Fibroblast of the aortic adventitia (primary cell): ENCODE measurements at places on chromosomes 7 and 10. TPM values are rescaled to one million over a fixed set of nuclear protein-coding genes. Genes with fewer than 3 reads are reported as not detected.

The FAM25G gene
- not detected in 2 replicates for total RNA-seq

The MYH16 gene
- not detected in 2 replicates for total RNA-seq

The NAPEPLD gene
- total RNA-seq, result 33.9 and 39.3 TPM in 2 replicates

The ACTA2 gene
- 73.5 and 241 TPM in 2 replicates for total RNA-seq

The SUN3 gene
- not detected in 2 replicates for total RNA-seq

The PRXL2A gene
- 0.90 and 17.7 TPM in 2 replicates for total RNA-seq

The TMEM236 gene
- total RNA-seq, result 0.09 and 0.16 TPM in 2 replicates

The INHBA gene
- total RNA-seq, result 14.7 and 20.0 TPM in 2 replicates

The PEX1 gene
- total RNA-seq, result 7.5 and 22.3 TPM in 2 replicates

The EFCAB10 gene
- not detected in 2 replicates for total RNA-seq

The CNPY1 gene
- total RNA-seq, result not detected in 2 replicates

- DNase-seq, result no peak
These were observed 89.4 kb downstream of the C10orf90 start for GRCh38 chr10:126580873-126581647.

DNA sequence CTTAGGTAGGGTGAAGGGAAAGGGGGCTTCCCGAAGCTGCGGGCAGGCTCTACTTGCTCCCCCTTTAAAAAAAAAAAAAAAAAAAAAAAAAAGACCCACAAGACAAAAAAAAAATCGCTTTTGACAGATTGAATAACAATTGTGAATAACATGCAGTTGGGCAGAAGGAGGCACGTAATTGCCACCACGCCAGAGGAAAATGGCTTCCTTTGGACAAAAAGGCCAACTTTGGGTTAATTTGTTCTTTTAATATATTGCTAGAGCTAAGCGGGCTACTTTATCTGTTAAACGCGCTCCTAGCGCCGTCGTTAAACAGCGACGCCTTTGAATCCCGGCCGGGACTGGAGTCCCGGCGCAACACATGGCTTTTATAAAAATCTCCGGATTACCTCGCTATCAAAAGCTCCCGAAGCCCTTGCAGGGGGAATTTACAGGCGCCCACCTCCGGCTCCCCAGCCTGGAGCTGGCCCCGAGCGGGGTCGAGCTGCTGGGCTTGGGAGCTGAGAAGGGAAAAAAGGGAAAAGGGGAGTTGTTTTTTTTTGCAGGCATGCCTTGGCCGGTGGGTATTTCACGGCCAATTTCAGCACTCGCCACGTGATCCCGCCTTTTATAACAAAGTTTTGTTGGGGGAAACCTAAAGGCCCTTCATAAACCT, 1.2 kb downstream of the HOXA11 start:
- no peak for DNase-seq

DNA sequence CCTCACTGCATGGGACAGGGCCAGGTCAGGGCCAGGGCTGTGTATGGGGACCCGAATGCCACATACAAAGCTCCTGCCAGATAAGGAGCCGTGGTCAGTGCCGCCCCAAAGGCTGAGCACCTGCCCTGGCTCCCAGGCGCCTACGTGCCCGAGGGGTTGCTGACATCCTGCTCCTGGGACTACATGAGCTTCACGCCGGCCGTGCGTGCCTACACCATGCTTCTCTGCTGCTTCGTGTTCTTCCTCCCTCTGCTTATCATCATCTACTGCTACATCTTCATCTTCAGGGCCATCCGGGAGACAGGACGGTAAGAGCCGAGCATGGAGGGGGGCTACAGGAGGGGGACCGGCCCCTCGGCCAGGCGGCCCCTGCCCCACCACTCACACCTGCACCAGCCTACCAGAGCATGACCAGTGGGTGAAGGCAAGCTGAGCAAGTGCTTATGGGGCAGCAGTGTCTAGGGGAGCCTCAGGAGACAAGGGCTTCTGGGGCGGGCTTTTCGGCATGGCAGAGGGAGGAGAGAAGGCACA, 4.9 kb downstream of the OPN4 start:
- no peak for DNase-seq

DNA sequence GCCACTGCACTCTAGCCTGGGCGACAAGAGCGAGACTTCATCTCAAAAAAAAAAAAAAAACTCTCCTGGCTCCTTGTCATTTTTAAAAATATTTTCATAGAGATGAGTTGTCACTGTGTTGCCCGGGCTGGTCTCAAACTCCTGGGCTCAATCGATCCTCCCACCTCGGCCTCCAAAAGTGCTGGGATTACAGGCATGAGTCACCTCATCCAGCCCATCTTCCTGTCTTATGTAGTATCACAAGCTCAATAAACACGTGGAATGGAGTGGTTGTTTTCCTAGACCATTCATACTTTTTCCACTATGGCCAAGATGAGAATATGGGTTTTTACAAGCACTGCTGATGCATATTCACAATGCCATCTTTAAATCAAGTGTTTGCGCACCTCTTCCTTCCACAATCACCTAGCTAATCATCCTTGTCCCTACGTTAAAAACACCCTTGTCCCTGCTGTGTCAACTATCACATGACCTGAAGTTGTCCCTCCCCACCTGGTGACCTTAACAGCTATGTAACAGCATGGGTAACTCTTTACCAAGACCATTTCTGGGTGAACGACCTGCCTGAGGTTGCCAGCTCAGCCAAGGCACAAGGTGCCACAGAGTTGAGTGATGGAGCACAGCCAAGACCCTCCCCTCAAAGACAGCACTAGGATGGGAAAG, 21.3 kb downstream of the DLG5 start:
- no peak for DNase-seq

DNA sequence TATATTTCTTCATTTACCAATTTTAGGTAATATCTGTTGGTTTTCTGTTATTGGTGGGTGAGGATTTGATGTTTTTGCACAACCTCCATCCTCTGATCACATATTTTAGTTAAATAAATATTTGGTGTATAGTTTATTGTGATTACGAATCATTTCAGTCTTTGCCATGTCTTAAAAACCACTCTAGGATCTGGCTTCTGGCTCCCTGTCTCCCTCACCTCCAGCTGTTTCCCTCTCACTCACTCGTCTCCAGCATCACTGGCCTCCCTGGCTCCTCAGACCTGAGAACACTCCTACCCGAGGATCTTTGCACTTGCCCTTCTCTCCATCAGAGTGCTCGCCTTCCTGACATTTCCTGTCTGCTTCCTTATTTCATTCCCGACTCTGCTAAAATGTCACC, 50.7 kb upstream of the NRF1 start:
- DNase-seq, result no peak

GRCh38 chr10:118704711-118705110, 50.1 kb downstream of the CACUL1 start:
- no peak for DNase-seq

GRCh38 chr10:73495226-73495883, 469 bp downstream of the PPP3CB start:
- DNase-seq, result peak; percentile 81

DNA sequence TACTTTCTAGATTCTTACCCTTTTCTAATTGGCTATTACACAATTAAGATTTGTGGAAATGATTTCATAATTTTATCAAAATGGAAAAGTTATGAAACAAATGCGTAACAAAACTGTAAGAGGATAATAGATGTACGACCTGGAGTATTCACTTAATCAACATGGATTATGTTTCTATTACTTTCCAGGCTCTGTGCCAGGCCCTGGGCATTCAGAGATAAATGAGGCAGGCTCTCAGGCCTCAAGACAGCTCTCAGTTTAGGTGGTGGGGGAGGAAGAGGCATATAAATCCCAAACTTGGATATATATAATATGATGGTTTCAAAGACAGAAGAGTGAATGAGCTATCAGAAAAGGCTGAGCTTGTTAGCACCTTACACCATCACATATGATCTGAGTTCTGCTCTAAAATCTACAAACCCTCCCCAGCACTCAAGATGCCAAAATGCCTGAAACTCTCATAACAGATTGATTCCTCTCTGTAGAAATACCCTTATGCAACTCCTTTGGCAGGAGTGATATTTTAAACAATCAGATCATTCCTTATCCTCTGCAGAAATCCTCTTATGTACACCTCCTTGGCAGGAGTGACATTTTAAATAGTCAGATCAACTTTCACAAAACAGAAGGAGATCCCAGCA, 42.5 kb downstream of the ACBD5 start:
- peak; percentile 18 for DNase-seq

DNA sequence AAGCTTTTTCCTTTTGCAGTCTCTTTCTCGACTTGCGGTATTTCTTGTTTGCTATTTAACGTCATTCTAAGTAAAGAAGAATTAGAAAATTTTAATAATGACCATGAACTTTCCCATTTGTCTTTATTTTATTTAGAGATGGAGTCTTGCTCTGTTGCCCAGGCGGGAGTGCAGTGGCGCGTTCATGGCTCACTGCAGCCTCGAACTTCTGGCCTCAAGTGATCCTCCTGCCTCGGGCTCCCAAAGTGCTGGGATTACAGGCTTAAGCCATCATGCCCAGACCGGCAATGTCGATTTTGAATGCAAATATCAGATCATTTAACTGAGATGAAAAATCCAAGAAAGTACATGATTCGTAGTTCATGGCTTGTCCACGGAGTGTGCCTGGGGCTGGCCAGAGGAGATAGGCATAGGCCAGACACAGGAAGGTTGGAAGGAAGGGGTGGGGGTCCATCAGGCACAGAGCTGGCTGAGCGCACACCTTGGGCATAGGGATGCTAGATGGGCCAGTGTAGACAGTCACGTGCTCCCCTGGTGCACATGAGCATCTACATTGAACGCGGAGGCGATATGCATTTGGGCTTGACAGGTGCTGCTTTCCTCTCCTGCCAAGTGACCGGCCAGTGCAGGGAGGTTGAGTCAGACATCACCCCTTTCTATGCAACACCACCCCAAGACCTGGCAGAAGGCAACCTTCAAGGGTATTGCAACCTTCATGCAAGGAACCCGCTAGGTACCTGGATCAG, 38.9 kb upstream of the DAGLB start:
- no peak for DNase-seq

GRCh38 chr7:139992353-139993044, 70.3 kb downstream of the PARP12 start:
- DNase-seq, result no peak

- DNase-seq, result peak; percentile 47
These were observed 11.8 kb upstream of the OPN4 start for GRCh38 chr10:86642499-86642898.

DNA sequence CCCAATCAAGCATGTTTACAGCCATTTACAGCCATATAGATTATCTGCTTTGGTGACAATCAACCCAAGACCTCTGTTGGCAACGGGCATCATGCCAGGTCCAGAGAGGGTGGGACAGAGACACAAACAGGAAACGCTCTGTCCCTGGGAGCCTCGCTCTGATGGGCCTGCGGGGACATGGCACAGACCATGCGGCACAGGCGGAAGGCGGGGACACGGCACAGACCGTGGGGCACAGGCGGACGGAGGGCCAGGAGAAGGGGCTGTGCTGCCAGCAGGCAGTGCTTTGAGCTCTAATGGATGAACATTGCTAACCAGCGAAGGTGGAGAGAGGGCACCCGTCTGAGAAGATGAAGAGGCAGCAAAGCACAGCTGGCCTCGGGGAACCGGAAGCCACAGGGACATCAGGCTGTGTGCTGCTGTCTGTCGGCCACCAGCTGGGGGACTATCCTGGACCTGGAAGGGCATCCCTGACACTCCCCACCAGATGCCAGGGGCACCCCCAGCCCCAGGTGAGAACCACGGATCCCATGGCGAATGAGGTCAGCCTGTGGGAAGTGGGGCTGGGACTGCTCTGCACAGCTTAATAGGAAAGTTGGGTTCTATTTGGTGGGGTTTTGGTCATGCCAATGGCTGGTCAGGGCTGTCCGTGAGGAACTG, 61.0 kb downstream of the DIP2C start:
- DNase-seq, result no peak

GRCh38 chr10:36126076-36126475, 484.0 kb upstream of the FZD8 start:
- no peak for DNase-seq

- peak; percentile 83 for DNase-seq
These were observed 17.2 kb upstream of the UBE2H start for GRCh38 chr7:129969881-129970446.

DNA sequence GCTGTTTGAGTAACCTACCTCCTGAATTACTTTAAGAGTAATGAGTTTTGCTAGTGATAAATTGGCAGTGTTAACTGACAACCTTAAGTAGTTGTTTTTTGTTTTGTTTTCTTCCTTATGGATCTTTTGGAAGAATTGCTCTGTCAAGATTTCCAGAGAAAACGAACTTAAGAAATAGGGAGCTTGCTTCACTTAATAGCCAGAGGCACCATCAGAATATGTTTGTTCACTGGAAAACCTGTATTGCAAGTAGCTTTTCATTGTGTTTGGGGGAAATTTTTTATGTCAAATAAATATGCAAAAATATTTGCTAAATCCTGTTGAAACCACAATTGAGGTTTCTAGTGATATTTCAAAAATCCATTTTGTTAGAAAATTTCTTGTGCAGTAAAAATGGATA, 65.5 kb upstream of the PAPSS2 start:
- no peak for DNase-seq

- peak; percentile 61 for DNase-seq
These were observed 32.2 kb upstream of the GARS1 start for GRCh38 chr7:30562498-30562897.

- DNase-seq, result peak; percentile 57
These were observed 587.1 kb upstream of the KCND2 start for GRCh38 chr7:119685906-119686305.

- peak; percentile 33 for DNase-seq
These were observed 19.4 kb downstream of the NRAP start for GRCh38 chr10:113644185-113645120.

GRCh38 chr7:34061149-34061548, 155.8 kb downstream of the BMPER start:
- peak; percentile 97 for DNase-seq

GRCh38 chr10:29950391-29950790, 109.0 kb downstream of the JCAD start:
- DNase-seq, result peak; percentile 36

DNA sequence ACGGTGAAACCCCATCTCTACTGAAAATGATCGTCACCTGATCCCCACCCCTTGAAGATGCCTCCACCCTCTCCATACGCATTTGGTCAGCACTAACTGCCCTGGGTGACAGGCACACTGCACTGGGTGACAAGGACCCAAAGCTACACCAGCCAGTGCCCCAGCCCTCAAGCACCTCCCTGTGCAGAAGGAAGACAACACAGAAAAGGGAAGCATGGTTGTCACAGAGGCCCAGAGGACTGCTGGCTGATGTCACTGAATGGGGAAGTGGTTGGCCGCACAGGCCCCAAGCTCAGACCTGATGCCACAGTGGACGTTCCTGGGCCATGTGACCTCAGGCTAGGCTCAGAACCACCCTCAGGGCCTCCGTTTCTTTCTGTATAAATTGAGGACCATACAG, 4.2 kb upstream of the PILRA start:
- DNase-seq, result no peak

GRCh38 chr7:116674508-116675173, 2.6 kb downstream of the MET start:
- DNase-seq, result no peak
